Stimulated activated CD8-positive, alpha-beta memory T cell treated with anti-CD3 and anti-CD28 coated beads, Interleukin-4, amount 100 ng/mL, for 4 hours (primary cell): ENCODE measurements at places on chromosomes 16 and 17.

- no peak for DNase-seq
Observed at GRCh38 chr17:2338315-2338657, 985 bp downstream of the SGSM2 start.

DNA sequence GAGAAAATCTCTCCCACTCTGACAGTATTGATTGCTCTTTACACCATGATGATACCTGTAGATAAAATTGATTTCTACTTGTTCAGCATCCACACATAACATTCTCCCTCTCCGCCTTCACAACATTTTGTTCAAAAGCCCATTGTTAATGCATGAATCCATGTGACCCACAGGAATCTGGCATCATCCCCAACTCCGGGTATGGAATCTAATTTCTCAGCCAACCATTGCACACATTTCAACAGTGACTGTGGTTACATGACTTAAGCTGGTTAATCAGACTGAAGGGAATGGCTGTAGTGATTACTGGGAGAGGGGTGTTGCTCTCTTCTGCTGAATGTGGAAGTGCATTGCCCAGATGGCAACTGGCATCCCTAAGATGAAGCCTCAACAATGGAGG lies 161.4 kb upstream of the C16orf82 start:
- DNase-seq: no peak

GRCh38 chr17:38507436-38507835 lies 79.2 kb downstream of the ARHGAP23 start:
- no peak for DNase-seq

DNA sequence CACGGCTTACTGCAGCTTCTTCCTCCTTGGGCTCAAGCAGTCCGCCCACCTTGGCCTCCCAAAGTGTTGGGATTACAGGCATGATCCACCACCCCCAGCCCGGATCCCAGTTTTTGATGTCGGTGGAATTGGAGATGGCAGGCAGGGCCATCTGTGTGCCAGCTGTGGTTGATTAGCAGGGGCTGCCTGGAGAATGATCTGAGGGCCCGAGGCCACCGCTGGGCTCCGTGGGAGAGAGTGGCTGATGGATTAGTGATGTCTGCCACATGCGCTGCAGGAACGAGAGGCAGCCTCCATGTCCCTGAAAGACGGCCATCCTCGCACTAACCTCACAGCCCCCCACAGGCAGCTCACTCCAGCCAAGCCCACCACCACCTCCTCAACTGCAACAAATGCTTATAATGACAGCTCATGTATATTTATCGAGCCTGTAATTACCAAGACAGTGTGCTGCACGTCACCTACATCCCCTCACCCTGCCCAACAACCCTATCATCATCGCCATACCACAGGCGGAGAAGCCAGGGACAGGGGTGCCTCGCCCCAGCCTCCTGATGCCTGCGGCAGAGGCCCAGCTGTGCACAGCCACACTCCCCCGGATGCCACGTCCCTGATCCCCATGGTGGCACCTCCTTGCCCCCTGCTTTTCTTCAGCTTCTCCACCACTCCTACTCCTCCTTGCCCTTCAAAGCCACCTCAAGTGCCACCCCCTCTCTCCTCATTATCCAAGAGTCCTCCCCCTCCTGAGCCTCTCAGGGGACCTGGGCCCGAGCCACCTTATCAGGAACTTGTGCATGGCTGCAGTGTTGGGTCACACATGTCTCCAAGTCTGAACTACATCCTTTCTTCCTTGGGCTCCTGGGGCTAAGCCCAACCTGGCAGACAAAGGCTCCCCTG lies 33.2 kb downstream of the ACTG1 start:
- no peak for DNase-seq

DNA sequence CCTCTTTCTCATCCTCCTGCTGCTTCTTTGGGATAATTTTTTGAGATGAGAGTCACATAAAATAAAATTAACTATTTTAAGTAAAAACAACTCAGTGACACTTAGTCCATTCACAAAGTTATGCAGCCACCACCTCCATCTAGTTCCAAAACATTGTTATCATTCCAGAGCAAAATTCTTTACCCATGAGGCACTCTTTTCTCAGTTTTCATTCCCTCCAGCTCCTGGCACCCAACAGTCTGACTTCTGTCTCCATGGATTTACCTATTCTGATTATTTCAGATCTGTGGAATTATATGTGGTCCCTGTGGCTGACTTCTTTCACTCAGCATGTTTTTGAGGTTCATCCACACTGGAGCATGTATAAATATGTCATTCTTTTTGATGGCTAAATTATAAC lies 239.9 kb upstream of the DYNLRB2 start:
- no peak for DNase-seq

DNA sequence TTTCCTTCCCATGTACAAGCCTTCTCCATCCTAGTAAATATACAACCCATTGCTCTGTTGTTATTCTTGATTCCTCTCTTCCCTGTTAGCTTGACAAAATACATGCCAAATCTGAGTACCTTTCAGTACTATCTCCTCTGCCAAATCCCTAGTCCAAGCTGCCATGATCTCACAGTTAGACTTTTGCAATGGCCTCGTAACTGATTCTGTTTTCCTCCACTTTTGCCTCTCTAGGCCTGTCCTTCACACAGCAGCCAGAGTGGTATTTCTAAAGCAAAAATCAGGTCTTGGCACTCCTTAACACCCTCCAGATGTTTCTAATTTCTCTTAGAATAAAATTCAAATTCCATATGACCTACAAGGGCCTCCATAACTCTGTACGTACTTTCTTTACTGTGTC lies 153.0 kb upstream of the RBL2 start:
- DNase-seq: no peak
